ENCODE measurements at places on chromosomes 13 and 19.

GRCh38 chr19:12676384-12676792, 5.3 kb downstream of the DHPS start:
- peak; percentile 71 for DNase-seq

- no peak for DNase-seq
Measured at GRCh38 chr19:18895824-18896341, at the start of gene CERS1. Gene CERS1 (minus strand): TSS chr19:18896158. CDS start chr19:18896072, 86 bp downstream.

GRCh38 chr19:57665261-57665806, 3.4 kb upstream of the ZSCAN4 start:
- DNase-seq = no peak

GRCh38 chr13:48132961-48133360, 38.1 kb upstream of the MED4 start:
- DNase-seq = no peak

GRCh38 chr13:59261928-59262488, 901.7 kb downstream of the DIAPH3 start:
- no peak for DNase-seq

DNA sequence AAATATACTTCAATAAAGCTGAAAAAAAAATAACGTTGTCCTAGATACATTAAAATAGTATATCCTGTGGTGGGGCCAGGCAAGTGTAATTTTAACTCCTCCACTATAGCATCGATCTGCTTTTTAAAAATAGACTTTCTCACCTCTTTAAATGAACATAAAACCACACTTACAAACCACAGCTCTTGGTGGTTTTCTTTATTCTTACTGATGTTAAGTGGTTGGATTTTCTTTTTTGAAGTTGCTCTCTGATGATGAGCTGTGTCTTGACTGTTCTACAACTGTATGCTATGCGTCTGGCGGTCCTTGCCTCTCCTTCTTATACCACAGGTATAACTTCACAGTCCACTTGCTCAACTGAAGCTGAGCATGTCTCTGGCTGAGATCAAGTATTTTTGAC, 721.5 kb upstream of the KLHL1 start:
- no peak for DNase-seq

- DNase-seq = no peak
Measured at GRCh38 chr13:45092663-45093062, 27.6 kb upstream of the GTF2F2 start.

GRCh38 chr19:5000120-5000611, 31.3 kb downstream of the KDM4B start:
- no peak for DNase-seq

- peak; percentile 80 for DNase-seq
Measured at GRCh38 chr19:41951686-41952172, 7.4 kb downstream of the RABAC1 start.

DNA sequence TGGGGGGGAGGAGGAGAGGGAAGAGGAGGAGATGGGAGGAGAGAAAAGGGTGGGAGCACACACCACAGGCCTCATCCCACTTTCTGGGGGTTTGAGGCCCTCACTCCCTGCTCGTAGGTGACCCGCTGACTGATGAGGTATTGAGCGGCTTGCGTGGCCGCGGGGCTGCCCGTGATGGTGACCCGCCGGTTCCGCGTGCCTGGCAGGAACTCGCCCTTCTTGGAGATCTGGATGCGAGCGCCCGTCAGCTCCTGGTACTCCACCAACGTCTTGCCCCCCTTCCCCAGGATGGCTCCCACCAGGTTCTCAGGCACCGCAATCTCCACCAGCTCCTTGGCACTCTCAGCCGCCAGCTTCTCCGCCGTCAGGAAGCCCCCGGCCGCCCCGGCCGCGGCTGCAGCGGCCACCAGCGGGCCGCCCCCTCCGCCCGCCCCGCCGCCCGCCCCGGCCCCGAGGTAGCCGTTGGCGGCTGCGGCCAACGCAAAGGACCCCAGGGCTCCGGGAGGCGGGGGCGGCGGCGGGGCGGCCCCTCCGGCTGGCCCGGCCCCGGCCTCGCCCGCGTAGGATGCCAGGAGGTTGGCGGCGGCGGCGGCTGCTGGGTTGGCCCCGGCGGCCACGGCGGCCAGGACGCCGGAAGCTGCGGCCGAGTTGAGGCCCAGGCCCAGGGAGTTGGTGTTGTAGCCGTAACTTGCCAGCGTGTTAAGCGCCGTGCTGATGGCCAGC, 25.4 kb upstream of the NANOS2 start:
- DNase-seq = no peak

- DNase-seq = no peak
Measured at GRCh38 chr13:93834051-93834450, 607.4 kb downstream of the GPC6 start.

DNA sequence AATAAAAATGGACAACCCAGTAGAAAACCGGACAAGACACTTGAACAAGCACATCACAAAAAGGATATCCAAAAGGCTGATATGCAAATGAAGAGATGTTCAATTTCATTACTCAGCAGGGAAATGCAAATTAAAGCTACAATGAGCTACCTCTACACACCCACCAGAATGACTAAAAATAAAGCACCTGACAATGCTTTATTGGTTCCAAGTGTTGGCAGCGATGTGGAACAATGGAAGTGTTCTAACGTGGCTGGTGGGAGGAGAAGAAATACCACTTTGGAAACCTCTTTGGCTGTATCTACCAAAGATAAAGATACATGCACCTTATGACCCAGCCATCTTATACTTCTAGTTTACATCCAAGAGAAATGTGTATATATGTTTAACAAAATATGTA, 3.7 kb upstream of the ACP7 start:
- no peak for DNase-seq

GRCh38 chr13:48531416-48532255, 1.2 kb downstream of the RCBTB2 start:
- DNase-seq = no peak

DNA sequence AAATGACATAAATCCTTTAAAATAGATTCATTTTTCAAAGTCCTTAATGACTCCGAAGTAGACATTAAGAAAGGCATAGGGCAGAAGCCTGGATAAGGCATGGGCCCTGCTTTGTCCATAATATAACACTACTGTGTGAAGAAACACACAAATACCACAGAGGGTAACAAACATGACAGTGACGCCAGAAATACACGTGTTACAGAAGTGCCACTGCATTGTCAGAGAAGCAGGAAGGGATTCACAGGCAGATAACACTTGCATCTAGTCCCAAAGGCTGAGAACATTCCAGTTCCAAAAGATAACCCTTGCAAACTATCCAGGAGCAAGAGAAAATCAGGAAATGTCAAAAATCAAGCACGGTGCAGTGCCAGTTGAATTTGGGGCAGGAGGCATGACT, 633.2 kb downstream of the LIG4 start:
- no peak for DNase-seq

GRCh38 chr19:53112286-53112685, 9.1 kb upstream of the ZNF160 start:
- DNase-seq = no peak

GRCh38 chr19:50967929-50968715, 1.3 kb downstream of the KLK6 start:
- no peak for DNase-seq

GRCh38 chr13:94595001-94595949, 677 bp downstream of the TGDS start:
- DNase-seq = no peak

DNA sequence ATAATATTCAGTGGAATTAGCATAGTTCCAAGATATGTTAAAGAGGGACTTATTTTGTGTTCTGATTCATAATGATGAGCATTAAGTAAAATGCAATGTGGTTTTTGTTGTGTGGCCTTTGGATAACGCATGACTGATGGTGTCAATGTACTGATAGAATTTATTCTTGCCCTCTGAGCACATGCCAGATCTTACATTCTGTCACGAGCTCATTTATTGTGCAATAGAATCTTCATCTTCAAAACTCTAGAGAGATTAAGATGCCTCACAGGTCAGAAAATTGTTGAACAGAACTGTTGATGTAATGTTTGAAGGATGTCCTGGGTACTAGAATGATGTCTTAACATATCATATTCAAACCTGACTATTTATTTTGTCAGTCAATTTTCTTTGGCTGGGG, 148.0 kb upstream of the HTR2A start:
- no peak for DNase-seq

DNA sequence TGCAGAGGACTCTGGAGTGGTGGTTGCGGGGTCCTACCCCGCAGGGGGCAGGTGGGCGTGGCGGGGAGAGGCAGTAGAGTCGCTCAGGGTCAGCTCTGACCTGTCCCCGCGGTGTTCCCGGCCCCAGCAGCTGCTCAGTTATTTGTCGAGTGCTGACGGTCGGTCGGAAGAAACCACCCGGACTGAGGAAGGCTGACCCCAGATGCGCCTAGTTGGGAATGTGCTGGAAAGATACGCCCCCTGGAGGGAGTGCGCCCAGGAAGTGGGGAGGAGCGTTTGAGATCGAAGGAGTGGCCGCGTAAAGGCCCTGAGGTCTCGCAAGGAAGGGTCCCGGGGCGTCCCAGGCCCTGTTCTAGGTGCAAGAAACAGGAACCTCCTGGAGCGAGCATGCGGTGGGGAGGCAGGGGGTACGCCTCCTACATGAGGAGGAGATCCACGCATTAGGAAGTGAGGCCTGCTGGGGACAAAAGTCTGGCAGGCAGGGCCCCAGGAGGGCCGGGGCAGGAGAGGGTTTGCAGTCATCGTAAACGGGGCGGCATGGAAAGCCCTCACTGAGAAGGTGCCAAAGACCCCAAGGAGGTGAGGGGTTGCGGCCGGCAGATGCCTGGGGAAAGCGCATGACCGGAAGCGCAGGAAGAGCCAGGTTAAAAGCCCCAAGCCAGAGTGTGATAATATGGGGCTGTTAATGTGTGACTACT, 9.2 kb downstream of the CCDC8 start:
- no peak for DNase-seq

DNA sequence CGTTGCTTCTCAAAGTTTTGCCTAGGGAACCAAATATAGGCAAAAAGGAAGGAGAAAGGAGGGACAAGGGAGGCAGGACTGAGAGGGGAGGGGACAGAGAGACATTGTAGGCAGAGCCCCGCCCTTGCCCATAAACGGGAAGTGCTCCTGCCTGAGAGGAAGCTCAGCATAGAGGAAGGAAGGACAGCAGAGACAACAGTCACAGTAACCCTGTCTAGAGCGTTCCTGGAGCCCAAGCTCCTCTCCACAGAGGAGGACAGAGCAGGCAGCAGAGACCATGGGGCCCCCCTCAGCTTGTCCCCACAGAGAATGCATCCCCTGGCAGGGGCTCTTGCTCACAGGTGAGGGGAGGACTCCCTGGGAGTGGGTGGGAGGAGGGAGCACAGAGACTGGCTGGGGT, at the start of gene CEACAM21:
Gene CEACAM21, plus strand, starts transcription at position 169 of the 400 bp plus-strand sequence. Its CDS starts 109 bp downstream, at position 278.
- DNase-seq = no peak

DNA sequence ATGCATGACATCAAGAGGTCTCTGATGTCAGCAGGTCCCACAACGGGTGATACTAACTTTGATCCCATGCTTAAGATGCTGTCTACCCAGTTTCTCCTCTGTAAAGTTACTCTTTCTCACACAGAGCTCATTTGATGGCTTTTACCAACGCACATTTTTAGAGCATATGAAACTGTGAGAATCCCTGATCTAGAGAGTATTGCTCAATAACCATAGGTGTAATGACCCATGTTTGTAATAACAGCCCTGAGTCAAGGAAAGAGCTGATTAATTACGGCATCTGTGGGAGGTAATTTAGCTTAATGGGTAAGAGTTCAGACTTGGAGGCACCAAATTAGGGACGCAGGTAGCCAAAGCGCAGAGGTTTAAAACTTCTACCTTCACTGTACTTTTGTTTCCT, 18.0 kb upstream of the IZUMO2 start:
- no peak for DNase-seq

GRCh38 chr13:91158017-91158395, 189.5 kb upstream of the MIR17HG start:
- DNase-seq = no peak

DNA sequence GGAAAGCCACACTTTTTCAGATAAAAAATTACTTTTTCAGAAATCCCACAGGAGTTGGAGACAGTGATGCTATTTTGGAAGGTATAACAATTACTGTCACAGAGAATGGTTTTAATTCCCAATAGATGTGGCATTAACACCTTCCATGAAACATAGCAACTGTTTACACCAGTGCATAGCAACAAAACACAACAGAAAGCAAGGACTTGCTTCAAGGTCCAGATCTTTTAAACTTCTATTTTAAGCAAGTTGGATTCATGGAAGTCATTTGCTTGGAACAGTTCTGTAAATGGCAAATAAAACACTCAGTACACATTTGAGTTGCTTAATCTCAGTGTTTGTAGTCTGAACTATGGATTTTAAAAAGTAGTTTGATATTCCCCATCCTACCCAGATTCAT, 385.9 kb upstream of the SPRY2 start:
- DNase-seq = no peak

DNA sequence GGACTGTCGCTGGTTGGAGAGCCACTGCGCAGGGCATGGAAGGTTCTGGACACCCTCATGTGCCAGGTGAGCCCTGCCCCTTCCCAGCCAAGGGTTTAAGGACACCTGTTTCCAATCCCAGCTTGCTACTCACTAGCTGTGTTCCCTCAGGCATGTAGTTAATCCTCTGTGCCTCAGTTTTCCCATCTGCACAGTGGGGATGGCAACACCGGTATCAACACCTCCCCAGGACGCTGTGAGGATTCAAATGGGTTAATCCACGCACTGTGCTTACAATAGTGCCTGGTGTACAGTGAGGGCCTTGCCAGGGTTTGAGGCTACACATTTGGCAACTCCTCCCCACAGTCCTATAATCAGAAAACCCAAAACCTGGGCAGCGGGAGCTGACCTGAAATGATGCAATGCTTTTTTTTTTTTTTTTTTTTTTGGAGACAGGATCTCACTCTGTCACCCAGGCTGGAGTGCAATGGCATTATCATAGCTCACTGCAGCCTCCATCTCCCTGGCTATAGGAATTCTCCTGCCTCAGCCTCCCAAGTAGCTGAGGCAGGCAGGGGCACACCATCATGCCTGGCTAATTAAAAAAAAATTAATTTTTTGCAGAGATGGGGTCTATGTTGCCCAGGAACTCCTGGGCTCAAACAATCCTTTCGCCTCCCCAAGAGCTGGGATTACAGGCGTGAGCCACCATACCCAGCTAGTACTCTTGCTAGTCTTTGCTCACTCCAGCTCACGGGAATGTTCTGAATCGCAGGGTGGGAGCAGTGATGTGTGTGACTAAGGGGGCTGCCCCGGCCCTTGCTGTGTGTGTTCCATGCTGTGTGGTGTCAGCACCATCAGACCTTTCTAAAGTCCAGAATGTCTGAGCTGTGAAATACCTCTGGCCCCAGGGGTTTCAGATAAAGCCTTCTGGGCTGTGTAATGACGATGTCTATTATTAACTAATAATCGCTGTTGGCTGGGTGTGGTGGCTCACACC, 2.3 kb downstream of the ACP4 start:
- no peak for DNase-seq

DNA sequence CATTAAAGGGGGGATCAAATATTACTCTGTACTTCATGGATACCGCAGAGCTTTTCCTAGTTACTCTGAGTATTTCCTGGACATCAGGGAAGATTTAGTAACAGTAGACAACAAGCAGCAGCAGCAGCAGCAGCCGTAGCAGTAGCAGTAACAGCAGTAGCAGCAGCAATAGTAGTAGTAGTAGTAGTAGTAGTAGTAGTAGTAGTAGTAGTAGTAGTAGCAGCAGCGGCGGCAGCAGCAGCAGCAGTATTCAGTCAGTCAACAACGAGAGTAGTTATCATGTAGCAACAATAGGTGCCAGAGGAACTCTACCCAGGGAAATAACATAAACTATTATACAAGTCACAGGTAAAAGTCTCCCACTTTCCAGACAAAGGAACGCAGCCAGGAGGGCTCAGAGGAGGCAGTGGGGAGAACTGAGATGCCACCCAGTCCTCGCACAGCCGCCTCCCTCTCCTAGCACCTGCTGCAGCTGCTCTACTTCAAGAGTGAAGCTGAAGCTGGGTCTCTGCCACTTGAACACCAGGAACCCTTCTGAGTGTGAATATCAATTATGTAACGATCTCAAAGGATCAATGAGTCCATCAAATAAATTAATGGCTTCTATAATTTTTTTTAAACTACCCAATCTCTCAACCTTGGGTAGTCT, 1.3 kb upstream of the DOCK9 start:
- DNase-seq = no peak
